NCI-H1105 (cell line): ENCODE measurements at places on chromosomes 6 and 20.

DNA sequence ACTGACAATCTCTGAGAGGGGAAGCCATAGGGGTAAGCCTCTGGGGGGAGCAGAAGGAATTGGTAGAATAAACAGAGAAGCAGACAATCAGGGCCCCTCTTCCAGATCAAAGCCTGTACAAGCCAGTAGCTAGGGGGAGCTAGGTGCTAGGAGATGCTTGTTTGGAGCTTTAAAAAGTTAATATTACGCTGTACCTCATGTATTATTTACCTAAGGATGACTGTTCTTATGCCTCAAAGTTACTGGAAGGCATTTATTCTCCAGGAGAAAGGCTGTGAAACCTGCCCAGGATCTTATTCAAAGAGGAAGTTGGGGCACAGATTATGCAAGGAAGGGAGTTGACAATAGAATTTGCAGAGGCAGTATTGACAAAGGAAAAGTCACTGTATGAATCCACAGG lies 111.8 kb upstream of the SLC35F1 start:
- DNase-seq, result no peak

DNA sequence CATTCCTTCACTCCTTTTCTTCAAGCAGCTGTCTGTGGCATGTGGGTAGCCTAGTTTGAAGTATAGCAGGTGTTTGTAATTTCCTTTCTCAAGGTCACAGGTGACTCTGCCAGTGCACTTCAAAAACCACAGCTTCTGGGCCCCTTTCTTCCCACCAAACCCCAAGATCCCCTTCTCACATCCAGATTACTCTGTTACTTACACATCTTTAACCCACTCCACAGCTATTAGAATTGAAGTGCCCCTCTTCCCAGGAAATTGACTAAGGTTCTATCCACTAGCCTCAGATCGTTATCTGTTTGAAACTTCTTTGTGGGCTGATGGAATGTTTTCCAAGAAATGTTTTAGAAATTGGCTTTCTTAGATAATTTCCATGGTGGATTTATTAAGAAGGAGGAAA lies 150.8 kb downstream of the AHI1 start:
- no peak for DNase-seq

GRCh38 chr6:37482606-37483251 lies 17.0 kb downstream of the CCDC167 start:
- no peak for DNase-seq

DNA sequence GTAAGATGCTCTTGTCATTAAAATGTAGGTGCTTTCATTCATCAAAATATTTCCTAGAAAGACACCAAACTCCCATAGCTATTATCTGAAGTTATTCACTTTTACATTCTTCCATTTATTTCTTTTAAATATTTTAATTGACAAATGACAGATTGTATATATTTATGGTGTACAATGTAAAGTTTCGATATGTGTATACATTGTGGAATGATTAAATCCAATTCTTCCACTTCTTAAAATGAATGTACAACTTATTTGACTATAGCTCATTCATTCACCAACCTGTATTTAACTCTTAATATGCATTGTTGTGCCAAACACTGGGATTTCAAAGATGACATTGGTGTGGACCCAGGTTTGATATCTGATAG lies 41.0 kb downstream of the CCN2 start:
- no peak for DNase-seq

DNA sequence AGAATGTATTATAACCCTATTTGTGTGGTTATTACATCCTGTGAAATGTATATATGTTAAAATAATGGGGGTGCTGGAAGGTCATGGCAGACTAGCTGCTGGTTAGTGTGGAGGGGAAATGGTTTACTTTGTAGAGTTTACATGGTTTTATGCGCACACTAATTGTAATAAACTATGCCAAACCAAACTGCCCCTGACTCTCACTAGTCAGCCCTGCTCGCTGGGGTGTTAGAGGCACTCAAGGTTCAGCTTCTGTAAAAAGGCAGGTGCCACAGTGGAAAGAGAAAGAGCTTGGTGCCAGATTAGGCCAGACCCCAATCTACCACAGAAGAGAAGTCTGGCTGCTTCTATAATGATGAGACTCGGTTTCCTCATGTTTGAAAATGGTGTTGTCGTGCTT lies 52.7 kb downstream of the GOPC start:
- DNase-seq, result no peak
